LHCN-M2 (cell line): ENCODE measurements at places on chromosomes 2 and 18.
A peak's percentile ranks its signal among the peaks of the same experiment; 100 is the strongest.

DNA sequence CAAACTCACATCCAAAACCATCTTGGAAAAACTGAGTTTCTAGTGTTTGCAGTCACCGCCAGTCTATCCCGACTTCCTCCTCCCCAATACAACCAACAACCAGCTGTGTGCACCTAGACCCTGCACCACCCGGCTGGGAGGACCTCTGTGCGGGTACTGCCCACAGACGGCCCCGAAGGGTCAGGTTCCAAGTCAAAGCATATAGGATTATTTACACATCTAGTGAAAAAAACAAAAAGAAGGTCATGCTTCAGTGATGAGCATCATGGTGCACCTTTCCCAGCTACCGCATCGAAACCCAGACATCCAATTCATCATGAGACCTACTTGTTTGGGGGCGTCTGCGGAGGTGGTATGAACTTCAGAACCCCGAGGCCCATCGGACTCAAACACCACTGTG, 124.8 kb downstream of the ZNF516 start:
- no peak for DNase-seq

- DNase-seq = no peak
Observed at GRCh38 chr18:78792094-78792493, 187.5 kb upstream of the SALL3 start.

GRCh38 chr2:191436368-191437055, 191.3 kb downstream of the MYO1B start:
- DNase-seq = no peak

GRCh38 chr2:239583879-239584859, 183.3 kb upstream of the HDAC4 start:
- DNase-seq = no peak

- peak; percentile 99 for DNase-seq
Observed at GRCh38 chr2:237291138-237291792, 122.7 kb downstream of the COL6A3 start.

DNA sequence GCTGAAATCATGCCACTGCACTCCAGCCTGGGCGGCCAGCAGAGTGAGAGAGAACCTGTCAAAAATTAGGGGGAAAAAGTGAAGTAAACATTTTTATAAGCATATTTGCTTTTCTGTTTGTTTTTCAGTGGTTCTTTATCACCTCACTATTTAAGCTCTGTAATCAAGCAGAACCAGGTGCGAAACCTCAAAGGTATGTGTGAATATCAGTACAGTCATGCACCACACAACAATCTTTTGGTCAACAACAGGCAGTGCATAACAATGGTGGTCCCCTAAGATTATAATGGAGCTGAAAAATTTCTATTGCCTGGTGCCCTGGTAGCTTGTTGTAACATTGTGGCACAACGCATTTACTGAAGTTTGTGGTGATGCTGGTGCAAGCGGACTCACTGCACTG, 167.4 kb upstream of the STON1 start:
- no peak for DNase-seq

- no peak for DNase-seq
Observed at GRCh38 chr18:23690505-23691068, 1.3 kb downstream of the LAMA3 start.

GRCh38 chr2:217166241-217166850, 306.5 kb upstream of the TNP1 start:
- peak; percentile 55 for DNase-seq

DNA sequence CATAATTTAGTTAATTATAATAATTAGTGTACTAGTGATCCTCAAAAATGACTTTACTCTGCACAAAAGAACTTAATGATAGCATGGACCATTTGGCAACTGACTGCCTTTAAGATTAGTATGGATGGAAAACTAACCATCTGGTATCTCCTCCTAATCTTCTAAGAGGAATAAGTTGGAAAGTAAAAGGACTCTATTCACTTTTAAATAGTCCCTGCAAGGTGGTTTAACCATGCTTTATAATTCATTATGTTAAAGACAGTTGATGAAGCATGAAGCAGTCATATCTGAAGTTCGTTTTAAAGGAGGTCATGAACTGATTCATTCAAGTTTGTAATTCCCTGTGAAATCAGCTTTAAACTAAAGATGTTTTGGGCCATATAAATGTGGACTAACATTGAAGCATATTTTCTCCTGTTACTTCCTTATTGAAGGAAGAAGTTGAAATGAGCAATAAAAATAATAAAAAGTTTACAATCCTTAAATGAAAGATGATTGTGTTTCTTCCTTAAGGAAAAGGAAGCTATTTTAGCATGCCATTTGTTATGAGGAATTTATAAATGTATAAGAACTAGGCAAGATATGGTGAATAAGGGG, 446.0 kb downstream of the XIRP2 start:
- no peak for DNase-seq

DNA sequence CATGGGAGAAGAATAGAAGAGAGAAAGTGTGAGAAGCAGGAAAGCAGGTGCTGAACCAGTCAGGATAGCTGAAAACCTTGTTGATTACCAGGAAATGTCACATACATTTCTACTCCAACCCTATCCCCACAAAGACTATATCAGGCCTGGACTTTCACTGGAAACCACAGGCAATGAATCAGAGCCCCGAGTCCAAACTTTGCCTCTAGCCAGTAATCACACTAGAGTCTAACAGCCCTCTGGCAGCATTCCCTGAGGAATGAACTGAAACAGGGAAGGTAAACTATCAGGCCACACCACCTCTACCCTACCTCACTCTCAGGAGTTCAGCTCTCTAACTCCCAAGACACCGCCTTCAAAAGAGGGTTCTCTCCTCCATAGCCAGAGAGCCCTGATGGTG, 18.7 kb upstream of the IHH start:
- DNase-seq = peak; percentile 42

DNA sequence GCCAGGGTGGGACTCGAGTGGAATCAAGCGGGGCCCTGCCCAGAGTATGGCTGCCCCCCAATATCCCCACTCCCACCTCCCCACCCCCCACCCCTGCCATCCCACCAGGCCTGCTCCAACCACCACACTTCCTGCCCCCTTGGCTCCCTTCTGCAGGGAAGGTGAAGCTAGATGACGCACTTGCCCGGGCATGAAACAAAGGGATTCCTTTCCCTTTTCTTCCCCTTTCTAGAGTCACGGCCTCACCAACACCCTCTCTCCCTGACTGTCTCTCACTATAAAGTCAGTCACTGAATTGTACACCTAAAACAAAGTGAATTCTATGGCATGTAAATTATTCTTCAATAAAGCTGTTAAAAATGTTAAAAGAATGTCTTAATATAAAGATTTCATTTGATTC, 16.0 kb downstream of the ZBTB7C start:
- no peak for DNase-seq

- DNase-seq = peak; percentile 13
Observed at GRCh38 chr18:37476182-37476581, 89.4 kb downstream of the CELF4 start.

DNA sequence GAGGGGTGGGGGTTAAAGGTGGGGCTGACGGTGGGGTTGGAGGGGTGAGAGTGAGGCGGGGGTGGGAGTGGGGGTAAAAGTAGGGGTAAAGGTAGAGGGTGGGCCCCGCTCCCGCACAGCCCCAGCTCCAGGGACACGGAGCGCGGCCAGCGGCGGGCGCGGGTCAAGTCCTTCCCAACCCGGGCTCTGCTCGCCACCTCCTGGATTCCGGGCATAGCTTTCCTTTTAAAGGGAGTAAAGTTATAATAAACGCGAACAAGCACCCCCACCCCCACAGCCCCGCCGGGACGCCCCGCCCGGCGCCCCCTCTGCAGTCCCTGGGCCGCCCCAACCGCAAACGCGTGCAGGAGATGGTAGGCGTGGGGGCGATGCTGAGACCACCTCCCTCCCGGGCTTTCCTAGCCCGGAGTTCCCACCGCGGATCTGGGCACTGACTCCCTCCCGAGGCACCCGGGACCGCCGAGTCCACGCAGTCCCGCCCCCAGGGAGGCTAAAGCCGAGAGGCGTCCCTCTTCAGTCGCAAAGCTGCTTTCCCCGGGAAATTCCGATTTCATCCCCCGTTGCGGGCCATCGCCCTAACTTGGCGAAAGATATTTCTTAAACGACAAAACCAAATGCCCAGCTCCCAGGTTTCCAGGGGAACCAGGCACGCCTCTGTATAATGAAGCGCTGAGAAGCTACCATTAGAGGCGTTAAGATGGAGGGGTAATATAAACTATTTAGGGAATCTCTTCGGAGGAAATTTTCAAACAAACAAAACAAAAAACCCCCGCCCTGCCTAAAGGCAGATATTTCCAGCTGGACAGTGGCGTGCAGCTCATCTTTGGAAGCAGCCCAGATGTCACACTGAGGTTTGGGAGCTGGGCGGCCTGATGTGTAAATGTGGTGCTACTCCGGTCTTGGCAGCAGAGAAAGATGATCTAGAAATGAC, at the start of gene LIMS2:
Gene LIMS2, minus strand, starts transcription at position 200 of the 931 bp plus-strand sequence. CDS start 506 bp downstream, outside the sequence.
- peak; percentile 41 for DNase-seq

GRCh38 chr2:220533485-220533884, 906.1 kb downstream of the SLC4A3 start:
- peak; percentile 68 for DNase-seq
